DMS153 (cell line): ENCODE measurements at places on chromosomes 11 and 22.

GRCh38 chr22:49973018-49973961 lies 12.7 kb downstream of the PIM3 start:
- no peak for DNase-seq

- DNase-seq, result no peak
Measured at GRCh38 chr11:87398931-87399330, 361.2 kb downstream of the TMEM135 start.

GRCh38 chr11:125374398-125374797 lies 121.7 kb downstream of the FEZ1 start:
- DNase-seq, result no peak

- no peak for DNase-seq
Measured at GRCh38 chr11:103637295-103637694, 399.1 kb upstream of the DDI1 start.

GRCh38 chr11:235609-235996 lies 539 bp downstream of the SIRT3 start:
- DNase-seq, result no peak

DNA sequence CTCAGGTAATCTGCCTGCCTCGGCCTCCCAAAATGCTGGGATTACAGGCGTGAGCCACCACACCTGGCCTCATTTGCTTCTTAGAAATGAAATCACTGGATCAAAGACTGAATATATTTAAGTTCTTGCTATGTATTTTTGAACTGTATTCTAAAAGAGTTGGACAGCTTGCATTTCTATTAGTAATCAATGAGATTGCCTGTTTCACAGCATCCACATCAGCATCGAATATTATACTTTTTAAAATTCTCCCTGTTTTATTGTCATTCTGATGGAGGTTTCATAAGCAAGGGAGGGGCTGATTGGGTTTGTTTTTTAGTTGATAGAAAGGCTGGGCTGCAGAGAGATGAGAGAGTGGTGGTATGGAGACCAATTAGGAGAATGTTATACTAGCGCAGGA lies 68.7 kb upstream of the CREB3L1 start:
- DNase-seq, result no peak
